ENCODE measurements at places on chromosomes 7 and 10. TPM values are rescaled to one million over a fixed set of nuclear protein-coding genes. Genes with fewer than 3 reads are reported as not detected.

Gene COL17A1
- polyA plus RNA-seq = 0.29 TPM

Gene MUC3A
- polyA plus RNA-seq = 0.71 TPM

Gene PIP
- polyA plus RNA-seq = not detected

Gene ZKSCAN5
- 17.0 TPM for polyA plus RNA-seq

Gene FAM241B
- polyA plus RNA-seq = 9.7 TPM

Gene DNTT
- polyA plus RNA-seq = 0.20 TPM

Gene WNT8B
- polyA plus RNA-seq = 1.1 TPM

Gene CSGALNACT2
- polyA plus RNA-seq = 18.4 TPM

Gene DLX6
- not detected for polyA plus RNA-seq

Gene VWDE
- polyA plus RNA-seq = 3.8 TPM

Gene INPP5F
- polyA plus RNA-seq = 62.5 TPM

Gene HOXA5
- 73.7 TPM for polyA plus RNA-seq

Gene NANOS1
- 3.4 TPM for polyA plus RNA-seq

Gene PLXDC2
- 36.7 TPM for polyA plus RNA-seq

Gene OGDHL
- 35.0 TPM for polyA plus RNA-seq

Gene AKR1C8
- polyA plus RNA-seq = 0.26 TPM

Gene DKK1
- 59.9 TPM for polyA plus RNA-seq

Gene CASTOR2
- polyA plus RNA-seq = 5.5 TPM

Gene C7orf33
- polyA plus RNA-seq = not detected

Gene FAM25A
- polyA plus RNA-seq = not detected

Gene PMPCB
- 122 TPM for polyA plus RNA-seq

Gene KNDC1
- polyA plus RNA-seq = 5.5 TPM

Gene LRRN3
- 6.4 TPM for polyA plus RNA-seq

Gene OR2F2
- polyA plus RNA-seq = not detected

Gene TBC1D12
- polyA plus RNA-seq = 21.1 TPM

Gene FAM25C
- polyA plus RNA-seq = not detected

Gene CALML3
- 0.10 TPM for polyA plus RNA-seq

Gene ANK3
- 155 TPM for polyA plus RNA-seq
